Kidney (tissue), 22 donors: ENCODE measurements at places on chromosomes 13 and 19. TPM values are rescaled to one million over a fixed set of nuclear protein-coding genes. Genes with fewer than 3 reads are reported as not detected.

The KRTDAP gene
- total RNA-seq: not detected

The TEKTIP1 gene
- 9.2 TPM for total RNA-seq

The GRWD1 gene
- 34.0 TPM for total RNA-seq

The ATP4B gene
- total RNA-seq: 0.16 TPM

The CEACAM19 gene
- total RNA-seq: 5.1 TPM

The FLT3LG gene
- total RNA-seq: 12.5 TPM

The APOC4 gene
- not detected for total RNA-seq

The SLC1A6 gene
- not detected for total RNA-seq

The HSD17B14 gene
- 5.2 TPM for total RNA-seq

The ZNF730 gene
- total RNA-seq: 0.60 TPM

The APOE gene
- 122 TPM for total RNA-seq

The ZNF837 gene
- total RNA-seq: 5.0 TPM

The KASH5 gene
- not detected for total RNA-seq

The MRPL54 gene
- total RNA-seq: 57.6 TPM

The CFAP97D2 gene
- total RNA-seq: not detected

The ZNF728 gene
- 1.9 TPM for total RNA-seq

The TMIGD2 gene
- total RNA-seq: 0.47 TPM

The ATP8A2 gene
- total RNA-seq: 0.50 TPM

The SEMA6B gene
- 17.7 TPM for total RNA-seq

The IGFL1 gene
- total RNA-seq: not detected

The C19orf81 gene
- total RNA-seq: 3.0 TPM

The FGF21 gene
- total RNA-seq: not detected

The USHBP1 gene
- total RNA-seq: 8.9 TPM

The SGCG gene
- total RNA-seq: 0.50 TPM

The TBC1D4 gene
- total RNA-seq: 51.8 TPM

The CD209 gene
- total RNA-seq: 11.7 TPM

The SBSN gene
- total RNA-seq: not detected

The SHD gene
- total RNA-seq: not detected

The GTF2F1 gene
- 61.7 TPM for total RNA-seq

The PRDX2 gene
- total RNA-seq: 171 TPM

The XPO4 gene
- 17.4 TPM for total RNA-seq

The CD177 gene
- 0.66 TPM for total RNA-seq

The SMIM44 gene
- not detected for total RNA-seq

The PNMA8C gene
- total RNA-seq: 0.09 TPM

The TBCB gene
- 144 TPM for total RNA-seq

The KLK12 gene
- total RNA-seq: not detected

The C19orf38 gene
- total RNA-seq: 3.3 TPM

The GPR12 gene
- not detected for total RNA-seq

The ZNF135 gene
- total RNA-seq: 9.7 TPM

The ADGRE1 gene
- 1.3 TPM for total RNA-seq

The NXNL1 gene
- total RNA-seq: not detected

The SHKBP1 gene
- total RNA-seq: 69.6 TPM

The HPN gene
- total RNA-seq: 134 TPM

The PSG1 gene
- not detected for total RNA-seq

The IZUMO4 gene
- 4.3 TPM for total RNA-seq

The PRODH2 gene
- total RNA-seq: 9.0 TPM

The ANGPTL8 gene
- 1.9 TPM for total RNA-seq
